ENCODE measurements at places on chromosomes 11 and 22.

DNA sequence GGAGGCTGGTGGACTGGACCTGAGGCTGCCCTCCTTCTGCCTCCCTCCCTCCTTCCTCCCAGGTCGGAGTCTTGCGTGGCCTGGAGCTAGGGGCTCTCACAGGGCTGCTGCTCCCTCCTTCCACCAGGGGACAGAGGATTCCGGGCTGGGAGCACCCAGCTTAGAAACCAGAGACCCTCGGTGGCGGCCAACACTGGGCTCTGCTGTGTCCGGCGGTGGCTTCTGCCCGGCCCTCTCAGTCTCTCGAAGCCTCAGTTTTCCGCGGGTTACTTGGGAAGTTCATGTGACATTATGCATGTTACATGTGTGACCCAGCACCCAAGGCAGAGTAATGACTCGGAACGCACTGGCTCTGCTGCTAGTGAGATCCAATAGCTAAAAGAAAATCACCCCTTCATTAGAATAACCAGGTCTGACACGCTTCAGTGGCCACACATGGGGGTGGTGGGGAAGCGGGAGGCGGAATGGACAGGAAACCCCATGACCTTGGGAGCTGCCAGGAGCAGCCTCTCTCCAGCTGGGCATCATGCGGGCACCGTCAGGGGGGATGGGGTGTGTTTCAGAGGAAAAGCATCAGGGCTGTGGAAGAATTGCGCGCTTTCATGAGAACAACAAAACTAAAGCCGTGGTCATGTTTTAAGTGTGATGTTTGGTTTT lies 5.9 kb upstream of the MRGPRG start:
- no peak for DNase-seq

DNA sequence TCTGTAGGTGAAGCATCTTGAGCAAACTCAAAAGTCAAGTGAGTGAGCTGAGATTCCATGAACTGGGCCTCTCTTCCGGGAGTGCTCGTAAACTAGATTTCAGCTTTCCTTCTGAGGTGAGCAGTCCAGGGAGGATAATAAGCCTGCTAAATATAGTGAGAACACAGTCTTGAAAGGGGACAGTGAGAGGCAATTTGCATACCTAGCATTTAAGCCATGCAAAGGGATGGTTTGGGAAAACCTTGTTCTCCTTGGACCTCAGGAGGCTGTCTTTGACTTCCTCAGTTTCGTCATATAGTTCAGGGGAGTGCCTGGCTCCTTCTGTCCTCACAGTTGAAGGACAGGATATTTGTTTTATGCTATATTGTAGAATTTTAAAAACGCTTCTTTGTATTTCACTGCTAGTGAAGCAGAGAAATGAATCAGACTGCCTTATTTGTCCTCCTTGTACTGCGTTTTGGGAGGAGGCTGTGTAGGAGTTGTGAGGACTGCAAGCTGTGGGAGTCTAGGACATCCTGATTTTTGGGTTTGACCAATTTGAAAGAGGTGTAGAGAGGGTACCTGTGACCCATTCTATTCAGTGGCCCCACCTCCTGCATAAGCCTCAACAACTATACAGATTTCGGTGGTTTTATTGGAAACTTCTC lies 11.0 kb upstream of the SORL1-AS1 start:
- no peak for DNase-seq

- DNase-seq, result no peak
Observed at GRCh38 chr11:84398017-84398626, 1112.0 kb upstream of the CCDC90B start.

GRCh38 chr22:37959231-37959825 lies 5.8 kb downstream of the POLR2F start:
- no peak for DNase-seq

DNA sequence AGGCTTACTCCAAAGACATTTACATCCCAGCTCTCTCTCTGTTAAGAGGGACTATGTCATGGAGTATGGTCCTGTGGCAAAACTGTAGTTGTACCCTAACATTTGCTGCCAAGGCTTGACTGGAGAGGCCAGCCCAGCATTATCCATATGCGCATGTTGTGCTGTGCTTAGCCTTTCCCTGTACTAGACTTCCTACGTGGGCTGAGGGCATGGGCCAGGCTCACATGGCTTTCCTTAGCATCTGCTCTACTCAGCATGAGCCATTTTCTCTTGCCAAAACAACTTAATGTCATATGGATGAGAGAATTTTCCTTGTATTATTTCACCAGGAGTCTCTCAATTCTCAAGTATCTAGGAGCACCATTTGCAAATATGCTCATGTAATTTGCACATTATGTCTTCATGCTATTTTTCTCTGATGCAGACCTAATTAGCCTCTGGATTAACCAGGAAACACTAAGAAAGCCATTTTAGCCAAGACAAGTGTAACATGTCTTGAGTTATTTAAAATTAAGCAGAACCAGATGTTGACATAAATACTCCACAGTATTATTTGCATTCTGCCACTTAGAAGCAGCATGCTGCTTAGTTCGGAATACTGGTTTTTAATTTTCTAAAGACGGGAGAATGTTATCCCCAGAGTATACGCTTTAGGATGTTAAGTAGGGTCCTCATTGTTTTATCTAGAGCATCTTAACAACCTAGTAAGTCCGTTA lies 71.7 kb upstream of the FAR1 start:
- DNase-seq, result no peak

DNA sequence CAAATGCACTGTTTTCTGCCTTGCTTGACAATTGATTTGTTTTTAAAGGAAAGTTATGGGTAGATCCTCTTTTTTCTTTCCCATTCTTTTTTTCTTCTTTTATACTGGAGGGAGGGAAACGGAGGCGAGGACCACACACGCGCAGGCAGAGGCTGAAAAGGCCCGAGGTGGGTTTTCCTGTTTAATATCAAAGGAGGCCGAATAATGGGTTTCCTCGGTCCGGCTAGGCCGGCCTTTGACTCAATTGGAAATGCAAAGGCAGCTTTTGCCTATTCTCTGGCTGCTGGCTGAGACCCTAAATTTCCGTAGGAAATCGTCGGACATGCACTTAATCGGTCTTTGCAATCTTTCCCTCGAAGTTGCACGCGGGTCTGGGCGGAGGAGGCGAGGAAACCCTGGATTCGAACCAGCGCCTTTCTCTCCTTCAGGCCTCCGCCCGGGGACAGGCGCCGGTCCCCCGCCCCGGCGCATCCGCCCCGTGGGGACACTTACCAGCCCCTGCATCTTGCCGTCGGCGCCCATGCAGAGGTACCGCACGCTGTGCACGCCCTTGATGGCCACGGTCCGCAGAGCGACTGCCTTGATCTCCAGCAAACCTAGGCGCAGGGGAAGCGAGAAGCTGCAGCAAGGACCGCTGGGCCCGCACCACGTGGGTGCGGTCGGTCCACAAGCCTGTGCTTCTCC lies 911 bp downstream of the FGF19 start:
- DNase-seq, result no peak
